ENCODE measurements at places on chromosomes 5 and 9.

DNA sequence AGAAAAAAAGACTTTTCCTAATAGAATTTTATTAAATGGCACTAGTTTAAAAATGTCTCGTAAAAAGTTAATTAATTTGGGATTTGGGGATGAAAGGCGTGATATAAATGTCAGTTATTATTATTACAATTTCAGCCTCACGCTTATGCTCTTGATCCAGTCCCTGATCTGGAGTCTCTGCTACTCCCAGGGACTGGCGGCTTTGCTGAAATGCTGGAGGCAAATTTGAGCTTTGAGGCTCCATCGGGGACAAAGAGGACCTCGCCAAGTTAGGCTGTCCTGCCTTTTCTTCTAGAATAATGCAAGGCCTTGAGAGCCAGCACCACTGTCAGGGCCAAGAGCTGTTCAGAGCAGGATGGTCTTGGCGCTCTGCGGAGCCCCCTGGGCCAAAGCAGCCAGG is 69.7 kb downstream of the ZNF618 start:
- DNase-seq: no peak

- DNase-seq: no peak
Observed at GRCh38 chr5:132690156-132690555, 16.4 kb downstream of the IL4 start.

- no peak for DNase-seq
Observed at GRCh38 chr5:68443091-68443490, 227.5 kb downstream of the PIK3R1 start.

GRCh38 chr5:133421394-133421793 is 190.9 kb downstream of the FSTL4 start:
- no peak for DNase-seq

GRCh38 chr5:1285141-1285540 is 9.7 kb downstream of the TERT start:
- DNase-seq: no peak

DNA sequence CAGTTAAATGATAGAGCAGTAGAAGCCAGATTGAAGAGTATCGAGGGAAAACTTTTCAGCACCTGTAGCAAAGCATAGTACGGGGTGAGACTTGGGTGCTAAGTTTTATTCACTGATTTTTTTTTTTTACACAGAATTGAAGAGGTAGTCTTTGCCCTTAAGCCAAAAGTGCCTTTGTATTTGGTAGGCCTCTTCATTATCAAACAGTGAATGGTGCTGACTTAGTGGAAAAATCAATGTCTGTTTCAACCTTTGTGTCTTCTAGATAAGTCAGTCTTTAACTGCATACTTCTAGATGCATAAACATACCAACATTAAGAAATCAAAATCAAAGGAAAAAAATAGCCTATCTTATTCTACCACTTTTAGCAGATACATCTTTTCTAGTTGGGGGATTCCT is 13.7 kb downstream of the RNF14 start:
- no peak for DNase-seq

DNA sequence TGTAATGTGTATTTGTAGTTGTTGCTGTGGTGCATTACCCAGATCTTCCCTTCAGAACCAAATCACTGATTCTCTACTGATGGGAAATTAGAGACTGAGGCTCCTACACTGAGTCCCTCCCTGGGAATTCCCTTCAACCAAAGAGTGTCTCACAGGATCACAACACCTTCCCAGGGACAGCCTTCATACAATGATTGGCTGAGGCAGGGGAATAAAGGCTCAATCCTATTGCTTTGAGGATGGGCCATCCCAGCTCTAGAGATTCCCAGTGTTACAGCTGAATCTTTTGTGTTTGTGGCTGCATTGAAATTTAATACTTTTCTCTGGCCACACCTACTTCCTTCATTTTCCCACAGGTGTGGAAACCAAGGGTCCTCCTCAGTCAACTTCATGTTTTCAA is 96.4 kb upstream of the ELL2 start:
- DNase-seq: no peak

- DNase-seq: no peak
Observed at GRCh38 chr9:98216391-98216790, 24.0 kb upstream of the CORO2A start.

DNA sequence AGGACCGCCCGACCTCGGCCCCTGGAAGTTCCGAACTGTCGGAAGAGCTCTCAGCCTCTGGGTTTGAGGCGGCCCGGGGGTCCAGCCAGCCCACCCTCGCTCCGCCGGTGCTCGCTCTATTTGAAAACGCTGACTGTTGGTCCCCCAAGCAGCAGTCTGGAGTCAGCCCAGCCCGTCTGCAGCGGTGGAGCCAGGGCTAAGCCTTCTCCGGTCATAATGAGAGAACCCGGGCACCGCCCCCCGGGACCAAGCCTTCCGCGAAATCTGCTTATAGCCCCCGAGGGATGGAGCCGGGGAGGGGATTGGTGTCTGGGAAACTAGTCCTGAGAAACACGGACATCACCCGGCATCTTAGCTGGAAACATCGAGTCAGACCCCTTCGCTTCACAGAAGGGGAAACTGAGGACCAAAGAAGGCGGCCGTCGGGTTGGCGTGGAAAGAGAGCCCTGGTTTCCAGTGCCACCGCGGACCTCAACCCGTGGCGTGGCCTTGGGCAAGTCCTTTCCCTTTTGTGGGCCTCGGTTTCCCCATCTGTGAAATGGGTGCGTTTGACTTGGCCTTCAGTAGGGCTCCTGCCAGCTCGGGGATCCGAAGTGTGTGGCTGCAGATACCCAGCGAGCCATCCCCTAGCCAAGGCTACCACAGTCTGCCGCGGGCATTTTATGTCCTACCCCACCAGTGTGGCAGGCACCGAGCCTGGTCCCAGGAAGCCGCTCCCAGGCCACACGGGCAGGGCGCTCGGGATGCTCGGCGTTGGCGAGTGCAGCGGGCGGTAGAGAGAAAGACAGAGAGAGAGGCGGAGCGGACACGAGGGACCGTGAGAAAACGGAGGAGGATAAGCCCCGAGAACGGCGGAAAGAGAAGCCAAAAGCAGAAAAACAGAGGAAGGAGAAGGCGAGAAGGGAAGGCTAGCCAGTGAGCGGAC is 857 bp downstream of the ADAM19 start:
- no peak for DNase-seq

All from AG04450 (cell line).